ENCODE measurements at places on chromosomes 11 and 22.

DNA sequence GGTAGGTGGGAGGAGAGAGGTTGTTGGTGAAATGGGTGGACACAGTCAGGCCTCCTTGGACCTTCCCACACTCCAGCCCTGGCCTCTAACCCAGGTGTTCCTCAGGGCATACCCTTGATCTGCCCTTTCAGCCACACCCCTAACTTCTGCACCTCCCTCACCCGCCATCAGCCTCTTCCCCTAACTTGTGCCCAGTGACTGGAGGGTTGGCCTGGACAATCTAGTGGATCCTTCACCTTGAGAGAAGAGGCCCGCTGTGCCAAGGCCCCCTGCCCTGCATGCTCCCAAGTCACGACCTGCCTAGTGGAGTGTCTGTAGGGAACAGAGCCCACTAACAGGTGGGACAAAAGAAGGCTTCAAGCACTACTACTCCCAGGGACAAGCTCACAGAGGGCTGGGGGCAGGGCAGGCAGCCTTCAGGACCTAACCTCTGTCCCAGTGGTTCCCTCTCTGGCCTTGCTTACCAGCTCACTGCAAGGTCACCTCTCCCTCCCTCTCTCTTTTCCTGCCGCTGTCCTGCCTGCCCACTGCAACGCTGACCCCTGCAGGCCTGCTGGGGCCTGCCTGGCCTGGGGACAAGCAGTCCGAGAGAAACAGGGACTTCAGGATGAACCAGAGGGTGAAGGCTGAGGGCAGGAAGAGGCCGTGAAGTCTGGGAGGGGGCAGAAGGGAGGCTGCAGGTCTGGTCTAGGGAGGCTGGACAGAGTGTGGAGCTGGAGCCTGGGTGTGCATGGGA, 3.3 kb downstream of the SYT7 start:
- DNase-seq = no peak

GRCh38 chr11:2305788-2306451, 4.1 kb downstream of the TSPAN32 start:
- DNase-seq = no peak

DNA sequence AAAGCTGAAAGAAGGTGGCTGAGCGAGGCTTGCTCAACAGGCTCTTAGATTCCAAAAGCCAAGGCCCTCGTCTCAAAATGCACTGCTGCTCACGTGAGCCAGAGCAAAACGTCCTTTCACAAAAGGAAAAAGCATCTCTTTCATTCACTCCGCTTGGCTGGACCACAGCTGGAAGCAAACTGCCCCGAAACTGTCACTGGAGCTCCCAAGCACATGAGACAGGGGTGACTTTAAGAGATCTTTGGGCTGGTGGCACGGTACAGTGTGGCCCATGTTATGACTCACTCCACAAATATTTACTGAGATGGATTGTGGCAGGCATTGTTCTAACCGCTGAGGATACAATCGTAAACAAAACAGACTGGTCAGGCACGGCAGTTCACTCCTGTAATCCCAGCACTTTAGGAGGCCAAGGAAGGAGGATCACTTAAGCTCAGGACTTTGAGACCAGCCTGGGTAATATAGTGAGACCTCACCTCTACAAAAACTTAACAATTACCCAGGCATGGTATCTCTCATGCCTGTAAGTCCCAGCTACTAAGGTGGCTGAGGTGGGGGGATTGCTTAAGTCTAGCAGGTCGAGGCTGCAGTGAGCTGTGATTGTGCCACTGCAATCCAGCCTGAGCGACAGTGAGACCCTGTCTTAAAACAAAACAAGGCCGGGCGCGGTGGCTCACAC, 3.6 kb downstream of the PLA2G6 start:
- DNase-seq = no peak

GRCh38 chr11:116122697-116123472, 618.7 kb upstream of the CADM1 start:
- no peak for DNase-seq

GRCh38 chr11:88384004-88384668, 46.6 kb upstream of the CTSC start:
- no peak for DNase-seq

- DNase-seq = peak; percentile 13
These were observed 557 bp downstream of the PACSIN2 start for GRCh38 chr22:43014316-43014868.

GRCh38 chr22:46043339-46043738, 66.4 kb upstream of the WNT7B start:
- no peak for DNase-seq

GRCh38 chr11:102254047-102254446, 63.2 kb upstream of the BIRC3 start:
- no peak for DNase-seq

- peak; percentile 73 for DNase-seq
These were observed 38.2 kb upstream of the WEE1 start for GRCh38 chr11:9535189-9535781.

DNA sequence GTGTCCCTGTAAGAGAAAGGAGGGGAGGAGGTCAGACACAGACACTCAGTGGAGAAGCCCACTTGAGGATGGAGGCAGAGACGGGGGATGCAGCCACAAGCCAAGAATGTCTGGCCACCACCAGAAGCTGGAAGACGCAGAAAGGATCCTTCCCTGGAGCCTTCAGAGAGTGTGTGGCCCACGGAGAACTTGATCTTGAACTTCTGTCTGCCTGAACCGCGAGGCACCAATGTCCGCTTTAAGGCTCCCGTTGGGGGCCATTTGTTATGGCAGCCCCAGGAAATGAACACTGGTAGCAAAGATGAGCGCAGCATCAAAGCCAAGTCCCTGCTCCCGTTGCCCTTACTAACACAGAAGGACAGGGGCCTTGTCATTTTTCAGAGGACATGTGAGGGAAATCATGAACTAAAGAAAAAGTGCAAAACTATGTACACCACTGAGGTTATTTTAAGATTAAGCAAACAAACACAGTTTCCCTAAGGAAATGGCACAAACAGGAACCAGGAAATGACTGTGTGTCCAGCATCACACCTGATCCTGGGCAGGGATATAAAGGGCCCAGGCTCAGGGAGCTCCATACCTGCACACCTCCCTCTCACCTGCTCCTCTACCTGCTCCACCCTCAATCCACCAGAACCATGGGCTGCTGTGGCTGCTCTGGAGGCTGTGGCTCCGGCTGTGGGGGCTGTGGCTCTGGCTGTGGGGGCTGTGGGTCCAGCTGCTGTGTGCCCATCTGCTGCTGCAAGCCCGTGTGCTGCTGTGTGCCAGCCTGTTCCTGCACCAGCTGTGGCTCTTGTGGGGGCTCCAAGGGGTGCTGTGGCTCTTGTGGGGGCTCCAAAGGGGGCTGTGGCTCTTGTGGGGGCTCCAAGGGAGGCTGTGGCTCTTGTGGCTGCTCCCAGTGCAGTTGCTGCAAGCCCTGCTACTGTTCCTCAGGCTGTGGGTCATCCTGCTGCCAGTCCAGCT, at the start of gene KRTAP5-6:
TSS of gene KRTAP5-6 (plus strand) at position 588 of the 963 bp plus-strand sequence. CDS start at position 639, 51 bp downstream.
- DNase-seq = no peak

DNA sequence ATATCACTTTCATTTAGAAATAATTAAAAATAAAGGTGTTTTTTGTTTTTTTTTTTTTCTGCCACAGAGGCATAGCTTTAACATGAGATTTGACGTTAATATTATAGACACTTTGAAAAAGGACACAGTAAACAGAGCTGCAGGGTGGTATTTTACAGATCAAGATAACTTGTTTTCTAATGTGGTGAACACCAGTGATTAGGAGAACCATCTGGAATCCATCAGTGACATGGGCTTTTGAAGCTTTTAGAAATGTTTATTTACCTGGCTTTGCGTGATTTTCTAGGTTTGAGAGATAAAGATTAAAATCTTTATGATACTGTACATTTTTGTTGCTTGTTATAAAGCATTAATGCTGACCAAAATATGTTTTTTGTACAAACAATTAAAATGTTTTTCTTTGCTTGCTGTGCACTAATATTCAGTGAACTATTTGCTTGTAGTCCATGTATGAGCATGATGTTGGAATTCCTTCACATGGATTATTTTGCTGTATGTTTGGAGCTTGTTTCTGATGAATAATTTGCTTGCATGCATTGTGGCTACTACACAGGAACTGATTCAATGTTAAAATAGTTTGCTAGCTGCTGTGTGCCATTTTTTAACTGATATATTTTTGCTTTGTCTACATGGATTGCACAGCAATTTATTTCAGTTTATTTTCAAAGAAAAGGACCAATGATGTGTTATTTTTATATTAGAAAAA, 352.1 kb upstream of the NARS2 start:
- no peak for DNase-seq

DNA sequence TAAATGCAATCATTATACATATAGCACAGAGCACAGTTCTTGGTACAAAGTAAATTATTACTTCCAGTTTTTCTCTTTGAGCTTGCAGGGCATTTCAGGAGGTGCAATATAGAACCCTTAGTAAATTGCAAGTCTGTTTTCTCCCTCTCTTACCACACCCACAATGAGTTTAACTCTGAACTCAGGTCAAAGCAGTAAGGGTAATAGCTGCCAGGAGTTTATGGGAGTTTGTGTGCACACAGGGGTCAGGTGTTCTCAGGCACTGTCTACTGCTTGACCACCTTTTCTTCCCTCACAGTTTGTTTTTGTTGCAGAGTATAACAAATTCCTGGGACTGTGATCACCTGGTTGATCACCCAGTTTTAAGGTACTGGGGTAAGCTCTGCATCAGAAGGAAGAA, 478.5 kb upstream of the TENM4 start:
- no peak for DNase-seq

GRCh38 chr11:131614631-131615030, 244.2 kb downstream of the NTM start:
- no peak for DNase-seq

DNA sequence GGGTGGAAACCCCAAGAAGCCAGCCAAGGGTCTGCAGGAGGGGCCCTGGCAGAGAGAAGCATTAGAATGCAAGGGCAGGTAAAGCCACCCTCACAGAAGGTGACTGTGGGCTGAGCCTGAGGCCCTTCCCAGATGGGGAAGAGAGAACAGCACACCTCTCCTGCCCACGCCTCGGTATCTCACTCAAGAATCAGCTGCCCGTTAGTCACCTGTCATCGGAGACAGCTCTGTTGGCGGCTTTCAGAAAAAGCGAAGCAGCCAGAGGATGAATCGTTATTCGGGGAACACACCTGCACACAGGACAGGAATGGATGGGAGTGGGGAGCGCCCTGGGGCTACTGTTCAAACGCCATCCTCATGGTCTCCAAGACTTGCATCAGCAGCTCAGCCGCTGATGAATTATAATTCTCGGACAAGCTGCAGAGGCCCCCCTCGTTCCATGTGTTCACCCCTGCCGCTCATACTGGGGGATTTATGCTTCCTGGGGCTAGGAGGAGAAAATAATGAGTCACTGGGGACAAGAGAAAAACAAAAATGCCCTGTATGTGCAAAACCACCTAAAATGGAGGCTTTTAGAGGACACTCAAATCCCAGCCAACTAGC, 21.6 kb upstream of the TMA7B start:
- no peak for DNase-seq

DNA sequence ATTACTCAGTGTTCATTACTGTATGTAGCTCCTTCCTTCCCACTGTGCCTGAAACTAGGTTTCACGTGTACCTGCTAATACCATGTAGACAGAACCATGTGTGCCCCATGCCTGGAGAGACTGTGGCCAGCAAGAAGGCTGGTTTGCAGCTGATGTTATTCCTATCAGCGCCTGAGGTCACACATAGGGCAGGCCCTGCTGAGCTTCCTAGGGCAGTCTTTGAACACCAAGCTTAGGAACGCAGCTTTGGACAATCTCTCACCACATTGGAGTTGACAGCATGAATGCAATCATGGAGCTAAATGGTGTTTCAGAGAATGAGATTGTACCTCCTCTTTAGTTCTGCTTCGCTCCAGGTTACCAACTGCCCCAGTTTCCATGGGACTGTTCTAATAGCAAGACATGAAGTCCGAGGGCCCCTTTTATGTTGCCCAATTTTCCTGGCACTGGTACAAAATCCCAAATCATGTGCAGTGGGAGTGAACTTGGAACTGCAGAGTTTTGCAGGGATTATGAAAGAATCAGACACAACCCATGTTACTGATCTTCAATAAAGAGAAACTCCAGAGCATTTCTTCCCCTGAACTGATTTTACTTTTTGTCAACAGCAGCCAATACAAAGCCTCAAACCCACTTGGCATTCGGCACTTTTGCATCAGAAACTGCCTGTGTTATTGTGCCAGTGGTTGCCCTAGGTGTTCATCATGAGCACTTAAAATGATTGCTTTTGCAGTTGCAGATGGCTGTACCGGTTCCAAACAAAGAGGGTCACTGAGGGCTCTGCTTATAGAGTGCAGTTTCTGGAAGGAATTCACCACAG, 154.2 kb upstream of the TTC12 start:
- DNase-seq = no peak

- no peak for DNase-seq
These were observed 169.1 kb downstream of the CADM1 start for GRCh38 chr11:115334932-115335788.

- no peak for DNase-seq
These were observed 36.5 kb downstream of the NECTIN1 start for GRCh38 chr11:119692540-119692820.

- no peak for DNase-seq
These were observed 931.0 kb downstream of the NTM start for GRCh38 chr11:132301465-132301864.

GRCh38 chr11:78045851-78046485, 17.7 kb upstream of the THRSP start:
- DNase-seq = peak; percentile 62

GRCh38 chr11:107819361-107820014, 39.1 kb downstream of the SLC35F2 start:
- no peak for DNase-seq

GRCh38 chr22:39466228-39467006, 9.6 kb downstream of the MGAT3 start:
- no peak for DNase-seq

- no peak for DNase-seq
These were observed 7.7 kb downstream of the TOM1 start for GRCh38 chr22:35307372-35307771.

DNA sequence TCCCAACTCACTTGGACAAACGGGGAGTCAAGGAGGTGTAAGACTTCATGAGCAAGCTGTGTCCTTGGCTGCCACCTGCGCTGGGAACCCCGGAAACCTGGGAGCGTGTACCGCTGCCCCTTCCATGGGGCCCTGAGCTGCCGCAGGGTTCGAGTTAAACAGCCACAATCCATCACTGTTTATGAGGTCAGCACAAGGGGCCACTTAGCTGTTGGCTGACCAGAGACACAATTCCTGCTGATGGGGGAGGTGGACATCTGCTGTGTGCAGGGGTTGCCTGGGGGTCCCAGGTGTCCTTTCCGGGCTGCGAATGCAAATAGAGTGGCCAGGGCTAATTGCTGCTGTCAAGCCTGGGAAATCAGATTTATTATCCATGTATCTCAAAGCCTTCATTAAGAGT, 549.3 kb downstream of the BRD1 start:
- no peak for DNase-seq

- no peak for DNase-seq
These were observed 139.7 kb upstream of the TEAD1 start for GRCh38 chr11:12534549-12534948.

GRCh38 chr22:49005557-49005956, 822.1 kb downstream of the BRD1 start:
- no peak for DNase-seq

GRCh38 chr22:39233710-39234471, 10.9 kb downstream of the PDGFB start:
- no peak for DNase-seq

All from stimulated activated CD4-positive, alpha-beta T cell treated with anti-CD3 and anti-CD28 coated beads, Interleukin-15, amount 100 ng/mL, for 1 hour (primary cell).